Esophagus squamous epithelium (tissue), 5 donors: ENCODE measurements at places on chromosomes 2 and 18.

DNA sequence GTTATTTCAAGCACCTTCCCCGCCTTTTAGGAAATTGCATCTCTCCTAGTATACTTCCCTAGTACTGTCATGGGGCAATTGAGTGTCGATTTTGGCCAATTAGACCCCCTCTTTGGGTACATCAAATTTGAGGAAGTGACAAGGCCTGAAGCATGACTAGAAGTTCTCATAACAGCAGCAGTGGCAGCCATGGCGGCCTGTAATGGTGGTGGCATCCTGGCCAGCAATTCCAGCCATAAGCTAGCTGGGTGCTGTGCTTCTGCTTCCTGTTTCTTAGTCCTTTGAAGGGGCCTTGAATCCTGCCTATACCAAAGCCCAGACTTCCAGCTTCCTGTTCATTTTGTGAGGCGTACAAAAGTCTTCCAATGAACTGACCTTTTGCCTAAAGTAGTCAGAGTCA is 523.1 kb downstream of the PLCL1 start:
- no peak for DNase-seq

DNA sequence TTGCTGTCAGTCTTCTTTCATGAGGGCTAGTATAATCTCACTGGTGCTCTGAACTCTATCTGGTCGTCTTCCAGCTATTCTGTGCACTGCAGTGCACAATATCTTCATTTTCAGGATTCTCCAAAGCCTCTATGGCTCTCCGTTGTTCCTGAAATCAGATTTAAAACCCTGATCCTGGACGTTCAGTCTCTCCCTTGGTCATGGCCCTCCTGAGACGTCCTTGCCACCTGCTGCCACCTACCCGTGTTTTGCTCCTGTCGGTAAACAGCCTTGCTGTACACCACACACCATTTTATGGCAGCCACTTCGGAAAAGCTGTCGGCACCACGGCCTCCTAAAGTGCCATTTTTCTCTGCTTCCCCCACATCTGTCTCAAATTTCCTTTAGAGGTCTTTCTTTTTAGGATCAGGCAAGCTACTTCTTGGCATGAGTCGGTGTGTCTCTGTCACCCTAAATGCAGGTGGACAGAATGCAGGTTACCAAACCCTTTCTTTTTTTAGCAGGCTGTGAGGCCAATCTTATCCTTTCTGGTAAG is 170.0 kb downstream of the HRH4 start:
- DNase-seq = no peak

DNA sequence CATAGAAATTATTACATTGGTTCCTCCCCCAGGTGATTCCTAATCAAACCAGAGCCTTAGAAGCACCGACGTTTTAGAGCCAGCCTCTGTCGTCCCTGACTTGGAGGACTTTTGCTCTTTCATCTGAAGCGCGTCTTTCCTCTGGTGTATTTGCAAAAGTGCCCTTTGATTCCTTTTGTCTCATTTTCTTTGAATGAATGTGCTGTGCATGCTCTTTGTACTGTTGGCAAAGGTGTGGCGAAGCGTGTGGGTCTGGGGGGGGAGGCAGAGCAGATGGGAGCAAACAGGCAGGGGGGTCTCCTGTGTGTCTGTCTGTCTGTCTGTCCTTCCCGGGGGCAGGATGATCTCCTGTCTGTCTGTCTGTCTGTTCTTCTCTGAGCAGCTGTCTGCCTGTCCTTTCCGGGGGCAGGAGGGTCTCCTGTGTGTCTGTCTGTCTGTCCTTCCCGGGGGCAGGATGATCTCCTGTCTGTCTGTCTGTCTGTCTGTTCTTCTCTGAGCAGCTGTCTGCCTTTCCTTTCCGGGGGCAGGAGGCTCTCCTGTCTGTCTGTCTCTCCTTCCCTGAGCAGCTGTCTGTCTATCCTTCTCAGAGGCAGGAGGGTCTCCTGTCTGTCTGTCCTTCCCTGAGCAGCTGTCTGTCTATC is 205.5 kb upstream of the MYT1L start:
- no peak for DNase-seq

- DNase-seq = no peak
These were observed 439.8 kb downstream of the TNS1 start for GRCh38 chr2:217562871-217563480.

GRCh38 chr18:65762556-65762955 is 11.7 kb downstream of the CDH7 start:
- DNase-seq = no peak

GRCh38 chr2:177296040-177296439 is 31.5 kb upstream of the NFE2L2 start:
- no peak for DNase-seq

DNA sequence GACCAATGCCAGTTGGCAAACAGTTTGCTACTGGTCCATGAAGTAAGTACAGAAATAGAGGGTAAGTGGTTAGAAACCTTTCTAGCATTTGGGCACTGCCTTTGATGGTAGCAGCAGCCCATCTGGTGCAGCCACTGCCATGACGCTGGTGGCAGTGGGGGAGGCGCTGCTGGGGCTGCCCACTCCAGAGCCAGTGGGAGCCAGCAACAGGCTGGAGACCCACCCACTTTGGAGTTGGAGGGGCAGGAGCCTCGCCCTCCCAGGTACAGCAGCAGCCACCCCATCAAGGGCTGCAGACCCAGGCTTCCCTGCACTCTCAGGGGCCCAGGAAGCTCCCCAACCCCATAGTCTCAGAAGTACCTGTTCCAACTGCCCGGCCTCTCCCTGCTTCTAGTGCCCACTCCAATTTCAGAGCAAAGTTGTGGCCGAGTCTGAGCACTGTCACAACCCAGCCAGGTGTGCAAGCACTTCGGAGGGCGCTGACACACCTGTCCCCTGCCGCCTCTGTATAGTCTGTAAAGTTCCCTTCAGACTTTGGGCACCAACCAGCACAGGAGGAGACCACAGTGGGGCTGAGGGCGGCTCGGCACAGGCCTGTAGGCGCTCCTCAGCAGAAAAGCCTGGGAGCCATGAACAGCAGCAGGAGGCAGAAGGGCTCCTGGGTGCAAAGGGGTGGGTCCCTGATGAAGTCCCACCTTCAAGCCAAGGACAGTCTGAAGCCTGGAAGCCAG is 125.6 kb upstream of the CCDC150 start:
- DNase-seq = no peak

GRCh38 chr2:101401326-101401665 is 14.0 kb upstream of the CREG2 start:
- DNase-seq = no peak

GRCh38 chr2:11071211-11071610 is 84.1 kb upstream of the SLC66A3 start:
- DNase-seq = no peak

- no peak for DNase-seq
These were observed 408.2 kb upstream of the HNRNPA3 start for GRCh38 chr2:176804392-176804791.

GRCh38 chr2:180003559-180003958 is 3.5 kb downstream of the CWC22 start:
- no peak for DNase-seq

DNA sequence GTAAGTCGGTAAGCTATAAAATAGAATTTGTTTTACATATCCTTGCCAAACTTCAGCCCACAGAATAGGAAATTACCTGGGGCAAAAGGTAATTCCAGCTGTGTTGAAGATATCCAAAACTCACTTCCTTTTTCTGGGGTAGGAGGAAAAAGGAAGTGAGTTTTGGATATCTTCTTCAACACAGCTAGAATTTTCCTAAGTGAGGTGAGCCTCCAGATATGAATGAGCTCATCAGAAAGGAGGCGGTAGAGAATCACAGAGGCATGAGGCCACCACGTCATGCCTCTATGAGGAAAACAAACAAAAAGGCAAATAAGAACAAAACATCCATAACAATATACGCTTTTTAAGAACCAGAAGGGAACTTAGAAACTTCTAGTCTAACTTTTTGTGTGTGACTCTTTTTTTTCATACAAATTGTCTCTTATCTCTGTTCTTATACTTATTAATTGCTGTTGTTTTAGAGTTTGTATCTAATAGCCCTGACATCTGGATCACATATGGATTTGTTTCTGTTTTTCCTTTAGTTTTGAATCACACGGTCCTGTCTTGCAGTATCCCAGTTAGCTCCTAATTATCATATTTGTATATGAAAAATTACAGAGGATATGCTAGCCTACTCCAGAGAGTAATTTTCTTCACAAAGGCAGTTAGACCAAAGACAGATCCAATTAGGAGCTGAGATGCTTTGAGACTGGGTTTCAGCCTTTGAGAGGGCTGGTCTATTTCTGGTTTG is 104.5 kb downstream of the RBM43 start:
- DNase-seq = no peak

- DNase-seq = no peak
These were observed 27.4 kb downstream of the ASB18 start for GRCh38 chr2:236236559-236237452.

DNA sequence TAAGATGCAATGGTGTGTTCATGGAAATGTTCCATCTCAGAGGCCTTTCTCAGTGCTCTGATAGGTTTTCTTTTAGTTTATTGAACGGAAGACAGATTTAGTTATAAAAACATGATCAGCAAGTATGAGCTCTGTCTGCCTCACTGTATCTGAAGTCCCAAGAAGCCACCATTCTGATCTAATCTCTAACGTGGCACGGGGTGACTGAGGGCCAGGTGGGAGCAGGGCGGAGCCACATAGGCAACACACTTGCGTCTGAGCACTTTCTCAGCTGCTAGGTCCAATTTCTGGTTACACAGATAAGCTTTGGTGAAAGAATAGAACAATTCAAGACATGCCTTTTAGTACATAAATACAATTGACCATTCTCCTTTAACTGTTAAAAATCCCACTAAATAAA is 60.4 kb downstream of the SNTG2 start:
- no peak for DNase-seq

GRCh38 chr2:201273330-201273983 is 13.1 kb downstream of the CASP8 start:
- no peak for DNase-seq

DNA sequence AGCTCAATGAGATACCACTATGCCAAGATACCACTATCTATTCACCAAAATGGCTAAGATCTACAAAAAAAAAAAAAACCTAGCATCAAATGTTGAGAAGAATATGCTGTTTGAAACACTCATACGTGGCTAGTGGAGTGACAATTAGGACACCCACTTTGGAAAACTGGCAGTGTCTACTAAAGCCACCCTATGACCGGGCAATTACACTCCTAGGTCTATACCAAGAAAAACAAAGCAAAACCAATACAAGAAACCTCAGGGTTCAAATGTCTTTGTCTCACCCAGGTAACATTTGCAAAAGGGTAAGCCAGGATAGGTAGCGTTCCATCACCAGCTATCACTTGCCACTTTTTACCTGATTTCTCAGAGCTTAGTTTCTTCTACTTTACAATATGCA is 123.6 kb upstream of the CAB39 start:
- no peak for DNase-seq

- no peak for DNase-seq
These were observed 186.6 kb upstream of the HAAO start for GRCh38 chr2:42978887-42979415.

DNA sequence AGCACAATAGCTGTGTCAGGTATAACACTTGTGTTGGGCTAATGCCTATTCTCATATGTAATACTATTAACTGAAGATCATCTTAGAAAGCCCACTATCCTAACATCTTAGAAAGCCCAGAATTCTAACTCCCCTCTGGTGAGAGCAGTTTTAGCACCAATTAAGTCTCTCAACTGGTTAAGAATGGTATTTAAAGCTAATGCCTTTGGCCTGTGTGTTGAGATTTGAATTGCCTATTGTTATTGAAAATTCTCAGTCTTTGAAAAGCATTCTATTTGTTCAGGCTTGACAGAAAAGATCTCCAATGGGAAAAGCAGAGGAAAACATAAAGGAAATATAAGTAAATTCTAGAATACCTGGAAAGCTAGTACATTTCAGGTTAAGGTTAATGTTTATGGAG is 352.5 kb downstream of the ARHGAP15 start:
- DNase-seq = no peak

DNA sequence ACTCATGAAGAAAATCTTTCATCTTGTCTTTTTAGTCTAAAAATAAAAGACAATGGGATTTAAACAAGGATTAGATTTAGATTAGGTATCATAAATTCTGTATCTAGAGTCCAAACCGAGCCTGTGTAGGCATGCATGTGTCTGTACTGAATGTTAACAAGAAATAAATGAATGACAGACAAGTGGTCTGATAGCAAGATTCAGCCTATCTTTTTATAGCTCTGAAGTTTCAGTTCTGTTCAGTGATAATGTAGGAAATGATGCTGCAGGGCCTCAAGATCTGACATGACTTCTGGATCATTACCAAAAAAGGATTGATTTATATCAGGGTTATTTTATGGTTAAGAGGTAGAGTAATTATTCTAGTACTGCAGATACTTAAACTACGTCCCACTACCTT is 137.0 kb upstream of the ATP5MC3 start:
- DNase-seq = no peak

GRCh38 chr2:58764338-58765104 is 523.4 kb upstream of the FANCL start:
- DNase-seq = no peak

- no peak for DNase-seq
These were observed 43.4 kb downstream of the CABLES1 start for GRCh38 chr18:23178661-23179081.

- DNase-seq = no peak
These were observed 104.8 kb downstream of the PLCL1 start for GRCh38 chr2:197908990-197909776.

DNA sequence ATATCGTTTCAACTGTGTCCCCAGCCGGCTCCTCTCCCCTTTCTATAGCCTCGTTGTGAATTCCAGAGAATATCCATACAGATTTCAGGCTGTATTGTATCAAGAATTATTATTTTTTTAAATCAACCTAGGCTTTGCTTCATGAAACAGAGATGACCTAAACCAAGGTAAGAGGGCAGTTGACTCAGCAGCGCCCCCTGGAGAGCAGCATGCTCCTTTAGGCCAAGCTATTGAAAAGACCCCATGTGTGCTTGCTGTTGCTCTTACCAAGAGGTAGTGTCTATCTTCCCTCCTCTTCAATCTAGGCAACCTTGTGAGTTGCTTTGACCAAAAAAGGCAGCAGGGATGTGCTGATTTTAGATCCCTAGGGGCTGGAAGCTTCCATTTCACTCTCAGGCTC is 426.7 kb upstream of the SMIM21 start:
- DNase-seq = no peak

DNA sequence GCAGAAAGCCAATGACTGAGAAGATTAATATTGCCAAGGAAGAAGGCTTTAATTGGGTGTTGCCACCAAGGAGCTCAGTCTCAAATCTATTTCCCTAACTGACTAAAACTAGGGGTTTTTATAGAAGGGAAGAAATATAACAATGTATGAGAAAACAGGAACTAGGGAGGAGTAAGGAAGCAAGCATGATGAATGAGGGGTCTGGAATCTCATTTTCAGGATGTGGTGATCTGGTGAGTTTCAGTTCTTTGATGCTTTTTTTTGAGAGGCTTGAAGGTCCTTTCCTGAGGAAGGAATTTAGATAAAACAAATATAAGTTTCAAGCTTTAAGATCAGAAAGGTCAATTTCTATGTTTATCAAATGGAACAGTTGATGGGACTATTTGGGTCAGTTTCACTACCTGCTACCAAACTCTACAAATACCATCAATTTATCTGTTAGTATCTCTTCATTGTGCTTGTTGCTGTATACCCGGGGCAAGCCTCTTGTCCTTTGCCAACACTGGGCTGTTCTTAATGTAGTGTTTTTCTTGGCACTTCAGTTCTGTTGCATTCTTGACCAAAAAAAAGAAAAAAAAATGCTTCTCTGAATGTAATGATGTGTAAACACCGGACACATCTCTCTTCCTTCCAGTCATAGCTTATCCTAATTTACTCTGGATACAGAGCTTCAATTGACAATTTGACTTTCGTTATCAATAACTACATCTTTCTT is 357.0 kb downstream of the GALNT13 start:
- DNase-seq = no peak
